ENCODE measurements at places on chromosomes 7 and 10.
A peak's percentile ranks its signal among the peaks of the same experiment; 100 is the strongest.

GRCh38 chr7:141369422-141369821, 181.8 kb upstream of the AGK start:
- H3K36me3 ChIP-seq, result no peaks in the 10 kb centered on the region
- H3K4me3 ChIP-seq, result no peak overlapping the region
- H3K27ac ChIP-seq, result no peak overlapping the region
- no peaks in the 10 kb centered on the region for H3K27me3 ChIP-seq

DNA sequence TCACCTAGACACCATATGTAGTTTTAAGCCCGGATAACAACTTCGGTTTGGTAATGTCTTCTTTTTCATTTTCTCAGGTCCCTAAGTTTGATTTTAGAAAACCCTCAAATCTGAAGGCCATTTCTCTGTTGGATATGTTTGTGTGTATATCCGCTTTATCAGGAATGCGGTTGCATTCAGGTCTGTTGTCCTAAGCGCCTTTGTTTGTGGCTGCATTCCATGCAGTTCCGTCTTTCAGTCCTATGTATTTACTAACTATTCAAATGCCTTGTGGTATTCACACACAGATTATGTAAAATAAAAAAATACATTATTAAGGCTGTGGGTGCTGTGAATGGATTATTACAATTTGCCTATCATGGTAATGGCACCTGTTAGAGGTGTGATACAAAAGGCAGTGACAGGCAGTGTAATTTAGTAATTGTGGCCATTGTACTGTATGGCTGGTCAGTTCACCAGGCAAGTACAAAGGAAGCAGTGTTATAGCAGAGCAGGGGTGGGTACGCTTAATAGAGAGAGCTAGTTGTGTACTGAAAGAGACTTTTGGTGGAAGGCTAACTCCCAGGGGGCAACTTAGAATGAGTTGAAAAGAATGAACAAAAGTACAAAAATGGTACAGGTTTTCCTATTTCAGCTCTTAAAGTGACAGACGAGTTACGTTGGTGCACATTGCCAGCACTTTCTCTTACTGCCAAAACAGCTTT, 136.4 kb downstream of the VTI1A start:
- no peak overlapping the region for H3K27ac ChIP-seq
- no peak overlapping the region for H3K4me3 ChIP-seq
- no peaks in the 10 kb centered on the region for H3K36me3 ChIP-seq
- H3K4me1 ChIP-seq, result no peaks in the 10 kb centered on the region
- no peak for DNase-seq

GRCh38 chr7:151472644-151473380, 32.9 kb upstream of the CRYGN start:
- peaks cover 29% of the 10 kb centered on the region for H3K36me3 ChIP-seq
- H3K27ac ChIP-seq, result 0 out of 2 replicates have a peak overlapping the region, but pooled peaks have one; percentile 46
- peaks cover 35% of the 10 kb centered on the region for H3K4me1 ChIP-seq
- DNase-seq, result no peak

- H3K27ac ChIP-seq, result no peak overlapping the region
- H3K4me1 ChIP-seq, result no peaks in the 10 kb centered on the region
- H3K4me3 ChIP-seq, result no peak overlapping the region
- no peaks in the 10 kb centered on the region for H3K27me3 ChIP-seq
- DNase-seq, result no peak
- H3K36me3 ChIP-seq, result no peaks in the 10 kb centered on the region
These were observed 296.3 kb upstream of the SEMA3D start for GRCh38 chr7:85483177-85483576.

DNA sequence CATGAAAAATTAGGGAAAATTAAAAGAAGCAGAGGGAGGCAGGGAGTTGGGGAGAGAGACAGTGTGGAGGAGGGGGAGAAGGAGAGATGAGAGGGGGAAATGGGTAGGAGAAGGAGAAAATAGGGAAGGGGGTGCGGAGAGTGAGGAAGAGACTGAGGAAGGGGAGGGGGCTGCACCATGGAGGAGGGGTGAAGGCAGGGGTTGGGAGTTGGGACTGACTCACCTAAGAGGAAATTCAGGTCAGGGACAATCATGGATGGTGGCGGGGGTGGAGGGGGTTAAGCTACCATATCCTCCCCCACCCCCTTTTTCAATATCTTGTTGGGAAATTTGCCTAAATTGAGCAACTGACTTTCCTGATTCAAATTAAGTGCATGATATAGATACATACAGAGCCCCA, 8.0 kb downstream of the GRK5 start:
- DNase-seq, result no peak
- peaks cover 11% of the 10 kb centered on the region for H3K4me1 ChIP-seq
- H3K27me3 ChIP-seq, result no peaks in the 10 kb centered on the region
- no peaks in the 10 kb centered on the region for H3K36me3 ChIP-seq

DNA sequence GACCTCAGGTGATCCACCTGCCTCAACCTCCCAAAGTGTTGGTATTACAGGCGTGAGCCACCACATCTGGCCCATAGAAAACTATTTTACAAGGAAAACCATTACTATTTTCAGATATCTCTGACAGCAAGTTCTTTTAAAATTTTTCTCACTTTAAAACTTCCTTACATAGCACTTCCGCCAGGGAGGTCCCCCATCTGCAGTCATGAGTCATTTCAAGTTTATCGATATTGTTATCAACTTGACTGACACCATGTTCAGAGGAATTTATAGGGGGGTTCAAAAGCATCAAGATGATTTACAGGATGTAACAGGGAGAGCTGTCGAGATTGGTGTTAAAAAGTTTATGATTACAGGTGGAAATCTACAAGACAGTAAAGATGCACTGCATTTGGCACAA, 88.8 kb downstream of the NRBF2 start:
- no peaks in the 10 kb centered on the region for H3K36me3 ChIP-seq
- no peak overlapping the region for H3K27ac ChIP-seq
- DNase-seq, result no peak

- no peaks in the 10 kb centered on the region for H3K27me3 ChIP-seq
- no peak overlapping the region for H3K4me3 ChIP-seq
- H3K27ac ChIP-seq, result no peak overlapping the region
- DNase-seq, result no peak
- no peaks in the 10 kb centered on the region for H3K4me1 ChIP-seq
These were observed 102.1 kb downstream of the CRPPA start for GRCh38 chr7:16318989-16319915.

GRCh38 chr7:149760538-149760937, 12.8 kb downstream of the ZNF467 start:
- H3K36me3 ChIP-seq, result no peaks in the 10 kb centered on the region
- no peak for DNase-seq
- H3K4me3 ChIP-seq, result no peak overlapping the region
- H3K27ac ChIP-seq, result no peak overlapping the region
- no peaks in the 10 kb centered on the region for H3K27me3 ChIP-seq

DNA sequence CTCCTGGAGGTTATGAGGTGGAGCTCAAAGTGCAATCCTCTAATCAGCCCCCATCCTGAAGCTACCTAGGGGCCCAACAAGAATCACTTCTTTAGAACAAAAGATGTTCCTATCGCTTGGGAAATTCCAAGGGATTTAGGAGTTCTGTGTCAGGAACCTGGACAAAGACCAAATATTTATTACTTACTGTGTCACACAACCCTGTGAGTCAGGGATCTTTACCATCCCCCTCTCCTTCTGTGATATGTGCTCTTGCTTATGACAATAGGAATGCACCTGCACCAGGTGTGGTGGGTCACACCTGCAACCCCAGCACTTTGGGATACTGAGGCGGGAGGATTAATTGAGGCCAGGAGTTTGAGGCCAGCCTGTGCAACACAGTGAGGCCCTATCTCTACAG, 485.8 kb downstream of the PLXDC2 start:
- H3K27me3 ChIP-seq, result no peaks in the 10 kb centered on the region
- no peaks in the 10 kb centered on the region for H3K4me1 ChIP-seq
- H3K27ac ChIP-seq, result no peak overlapping the region
- H3K36me3 ChIP-seq, result no peaks in the 10 kb centered on the region
- no peak overlapping the region for H3K4me3 ChIP-seq
- DNase-seq, result no peak

DNA sequence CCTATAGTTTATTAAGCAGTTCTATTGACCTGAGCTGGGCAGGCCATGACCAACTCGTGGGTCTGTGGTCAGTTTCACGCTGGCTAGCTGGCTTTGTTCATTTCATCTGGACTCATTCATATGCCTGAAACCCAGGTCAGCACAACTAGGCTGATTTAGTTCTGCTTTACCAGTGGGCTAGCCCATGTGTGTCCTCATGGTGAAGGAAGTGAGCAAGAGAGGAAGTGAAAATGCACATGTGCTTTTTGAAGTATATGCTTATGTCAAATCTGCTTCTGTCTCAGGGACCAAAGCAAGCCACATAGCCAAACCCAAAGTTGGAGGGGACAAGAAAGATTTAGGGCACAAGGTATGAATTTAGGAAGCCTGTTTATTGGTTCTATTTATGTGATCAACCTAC, 154.5 kb downstream of the RNF133 start:
- H3K27me3 ChIP-seq, result no peaks in the 10 kb centered on the region
- no peaks in the 10 kb centered on the region for H3K36me3 ChIP-seq
- H3K4me3 ChIP-seq, result no peak overlapping the region
- DNase-seq, result peak; percentile 61

DNA sequence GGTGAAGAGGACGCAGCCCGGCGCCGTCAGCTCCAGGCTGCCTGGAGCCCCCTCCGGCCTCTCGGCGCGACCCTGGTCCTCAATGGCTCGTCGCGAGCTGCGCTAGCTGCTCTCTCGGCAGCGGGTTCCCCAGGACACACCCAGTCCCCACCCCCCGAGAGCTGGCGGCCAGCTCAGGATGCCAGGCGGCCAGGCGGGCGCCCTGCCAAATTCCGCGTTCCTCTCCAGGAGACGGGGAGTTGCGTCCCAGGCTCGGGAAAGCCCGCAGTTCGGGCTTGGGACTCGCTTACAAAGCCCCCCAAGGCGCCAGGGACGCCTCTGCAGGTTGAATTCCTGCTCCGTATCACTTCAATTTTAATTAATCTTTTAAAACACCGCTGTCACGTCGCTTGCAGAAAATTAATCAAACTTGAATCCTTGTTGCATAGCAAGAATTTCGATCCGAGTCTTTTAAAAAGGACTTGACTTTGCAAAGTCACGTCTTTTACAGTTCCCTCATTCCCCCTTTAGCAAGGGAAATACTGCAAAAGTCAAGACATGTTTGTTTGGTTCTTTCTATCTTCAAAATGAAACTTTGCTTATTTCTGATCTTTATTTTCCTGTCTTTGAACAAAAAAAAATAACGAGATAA, 28.2 kb downstream of the SKIDA1 start:
- peaks cover 20% of the 10 kb centered on the region for H3K4me1 ChIP-seq
- peak overlapping the region; percentile 92 for H3K4me3 ChIP-seq
- no peaks in the 10 kb centered on the region for H3K36me3 ChIP-seq
- no peaks in the 10 kb centered on the region for H3K27me3 ChIP-seq

GRCh38 chr10:30990971-30991646, 40.6 kb downstream of the ZNF438 start:
- H3K27ac ChIP-seq, result no peak overlapping the region
- DNase-seq, result no peak
- H3K4me1 ChIP-seq, result no peaks in the 10 kb centered on the region
- H3K27me3 ChIP-seq, result no peaks in the 10 kb centered on the region
- no peaks in the 10 kb centered on the region for H3K36me3 ChIP-seq
- H3K4me3 ChIP-seq, result no peak overlapping the region

DNA sequence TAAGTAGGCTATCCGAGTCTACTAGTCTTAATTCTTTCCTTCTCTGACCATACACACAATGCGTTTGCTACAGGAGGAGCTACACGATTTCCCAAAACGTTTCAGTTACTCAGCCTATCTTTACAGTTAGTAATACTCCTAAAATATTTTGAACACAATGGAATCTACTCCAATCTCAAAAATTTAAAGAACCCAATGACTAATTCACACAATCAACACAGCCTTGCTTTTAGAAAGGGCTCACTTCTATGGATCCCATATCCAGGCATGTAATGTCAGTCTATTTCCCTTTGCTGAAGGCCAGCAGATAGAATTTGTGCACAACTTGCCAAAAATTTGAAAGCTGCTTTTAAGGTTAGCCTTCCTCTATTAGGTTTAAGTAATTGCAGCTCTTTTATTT, 107.2 kb downstream of the VPS41 start:
- DNase-seq, result no peak
- no peak overlapping the region for H3K27ac ChIP-seq
- H3K4me3 ChIP-seq, result no peak overlapping the region
- no peaks in the 10 kb centered on the region for H3K27me3 ChIP-seq

DNA sequence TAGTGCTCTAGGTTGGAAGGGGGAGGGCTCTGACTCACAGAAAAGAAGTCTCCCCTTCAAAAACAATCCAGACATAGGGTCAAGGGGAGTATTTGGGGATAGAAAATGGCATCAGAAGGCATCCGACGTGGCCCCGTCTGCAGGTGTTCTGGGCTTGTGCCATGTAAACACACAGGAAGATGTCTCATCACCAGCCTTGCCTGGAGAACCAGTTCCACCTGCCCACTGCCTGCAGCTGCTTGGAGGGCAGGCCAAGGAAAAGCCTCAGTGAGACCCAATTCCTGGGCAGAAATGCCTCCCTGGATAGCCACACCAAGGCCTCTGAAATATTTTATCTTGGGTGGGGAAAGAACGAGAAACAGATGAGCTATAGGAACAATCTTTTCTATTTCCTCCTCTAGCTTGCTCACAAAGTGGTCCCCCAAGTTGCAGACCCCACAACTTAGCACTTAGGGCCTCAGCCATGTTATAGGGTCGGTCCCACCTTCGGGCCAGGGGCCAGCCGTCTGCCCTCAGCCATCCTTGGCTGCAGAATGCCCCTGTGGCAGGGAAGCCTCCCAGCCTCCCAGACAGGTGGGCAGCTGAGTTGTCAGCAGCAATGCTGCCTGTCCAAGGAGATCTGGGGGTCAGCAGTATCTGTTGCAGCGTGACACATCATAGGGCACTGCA, 54.3 kb upstream of the ECHDC3 start:
- no peak overlapping the region for H3K4me3 ChIP-seq
- H3K36me3 ChIP-seq, result no peaks in the 10 kb centered on the region
- H3K4me1 ChIP-seq, result peaks cover 62% of the 10 kb centered on the region
- no peak for DNase-seq
- H3K27me3 ChIP-seq, result no peaks in the 10 kb centered on the region
- no peak overlapping the region for H3K27ac ChIP-seq

GRCh38 chr7:137882261-137882668, 35.5 kb upstream of the DGKI start:
- H3K4me3 ChIP-seq, result no peak overlapping the region
- no peaks in the 10 kb centered on the region for H3K4me1 ChIP-seq
- H3K27me3 ChIP-seq, result no peaks in the 10 kb centered on the region

DNA sequence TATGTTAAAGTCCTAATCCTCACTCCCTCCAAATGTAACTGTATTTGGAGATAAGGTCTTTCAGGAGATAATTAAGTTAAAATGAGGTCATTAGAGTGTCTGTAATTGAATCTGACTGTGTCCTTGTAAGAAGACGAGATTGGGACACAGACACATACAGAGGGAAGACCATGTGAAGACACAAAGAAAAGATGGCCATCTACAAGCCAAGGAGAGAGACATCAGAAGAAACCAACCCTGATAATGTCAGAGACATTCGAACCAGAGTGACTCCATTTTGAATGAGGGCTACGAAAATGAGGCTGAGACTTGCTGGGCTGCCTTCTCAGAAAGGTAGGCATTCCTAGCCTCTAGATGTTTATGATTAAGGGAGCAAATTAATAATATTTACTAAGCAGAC, 542 bp upstream of the SAMD9L start:
- DNase-seq, result no peak
- peak overlapping the region; percentile 60 for H3K27ac ChIP-seq
- peak overlapping the region; percentile 68 for H3K4me3 ChIP-seq
- peaks cover 53% of the 10 kb centered on the region for H3K4me1 ChIP-seq
- H3K36me3 ChIP-seq, result no peaks in the 10 kb centered on the region

All from Karpas-422 (cell line).